ENCODE measurements at places on chromosomes 4 and X. TPM values are rescaled to one million over a fixed set of nuclear protein-coding genes. Genes with fewer than 3 reads are reported as not detected.

Gene DIPK2B
- 0.11 TPM for total RNA-seq

Gene APOOL
- 7.7 TPM for total RNA-seq

Gene RAI2
- total RNA-seq: 0.66 TPM

Gene SMIM43
- 0.89 TPM for total RNA-seq

Gene LPAR4
- 0.12 TPM for total RNA-seq

Gene SMPX
- total RNA-seq: not detected
